Left colon (tissue), 2 donors: ENCODE measurements at places on chromosomes 11 and 22.

DNA sequence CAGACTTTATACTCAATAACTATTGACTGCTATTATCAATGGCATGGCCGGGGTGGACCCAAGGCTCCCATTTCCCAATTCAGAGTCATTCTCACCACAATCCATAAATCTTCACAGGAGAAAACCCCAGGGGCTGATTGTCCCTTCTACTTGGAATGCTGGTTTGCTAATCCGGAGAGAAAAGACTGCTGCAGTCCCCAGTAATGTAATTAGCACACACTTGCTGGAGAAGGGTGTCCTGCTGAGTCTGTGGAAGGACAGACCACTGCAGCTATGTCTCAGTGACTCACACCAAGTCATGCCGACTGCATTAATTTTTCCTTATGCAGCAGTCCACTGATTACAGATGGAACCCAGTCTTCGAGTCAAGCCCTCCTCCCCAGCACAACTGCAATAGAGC, 5.9 kb upstream of the ETS1 start:
- no peak for DNase-seq

DNA sequence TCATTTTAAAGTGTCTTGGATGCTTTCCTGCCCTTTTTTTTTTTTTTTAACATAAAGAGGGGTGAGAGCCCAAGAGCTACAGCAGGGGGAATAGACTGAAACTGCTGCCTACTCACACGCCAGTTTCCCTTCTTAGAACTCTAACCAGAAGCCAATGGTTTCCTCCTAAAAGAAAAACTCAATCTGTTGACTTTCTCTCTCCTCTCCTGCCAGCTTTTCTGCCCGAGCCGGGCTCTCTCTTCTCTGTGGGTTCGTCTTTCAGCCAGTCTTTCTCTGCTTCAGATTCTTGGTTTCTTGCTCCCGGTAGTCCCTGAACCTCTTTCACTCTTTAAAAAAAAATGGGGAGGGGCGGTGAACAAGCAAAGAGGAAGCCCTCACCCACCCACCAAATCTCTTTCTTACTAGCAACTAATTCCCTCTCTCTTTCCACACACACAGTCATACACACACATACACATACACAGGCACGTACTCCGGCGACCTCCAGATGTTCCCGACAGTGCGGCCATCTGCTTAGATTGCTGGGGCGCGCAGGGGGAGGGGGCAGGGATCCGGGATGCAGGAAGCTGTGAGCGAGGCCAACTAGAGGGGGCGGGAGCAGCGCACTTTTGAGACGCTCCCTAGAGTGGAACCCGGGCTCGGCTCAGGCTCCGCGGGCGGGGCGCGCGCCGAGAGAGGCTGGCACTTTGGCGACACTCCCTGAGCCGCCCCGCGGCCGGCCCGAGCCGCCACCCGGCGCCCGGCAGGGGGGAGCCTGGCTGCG, 444 bp upstream of the TSKU start:
- DNase-seq = peak; percentile 91

GRCh38 chr11:95593111-95593510, 196.5 kb downstream of the FAM76B start:
- no peak for DNase-seq

DNA sequence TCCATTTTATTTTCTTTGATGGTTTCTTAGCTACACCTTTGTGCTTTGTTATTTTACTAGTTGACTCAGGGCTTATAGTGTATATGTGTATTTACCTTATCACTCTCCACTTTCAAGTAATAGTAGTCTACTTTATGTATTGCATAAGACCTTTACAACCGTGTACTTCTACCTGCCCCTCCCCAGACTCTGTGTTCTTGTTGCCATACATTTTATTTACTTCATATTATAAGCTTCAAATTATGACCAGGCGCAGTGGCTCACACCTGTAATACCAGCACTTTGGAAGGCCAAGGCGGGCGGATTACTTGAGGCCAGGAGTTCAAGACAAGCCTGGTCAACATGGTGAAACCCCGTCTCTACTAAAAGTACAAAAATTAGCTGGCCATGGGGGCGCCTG, 28.2 kb upstream of the CTSD start:
- peak; percentile 33 for DNase-seq

GRCh38 chr22:39520226-39521105, at the start of gene ATF4:
Gene ATF4, plus strand, starts transcription at chr22:39520562. Its CDS starts 884 bp downstream, at chr22:39521446.
- DNase-seq = peak; percentile 89

GRCh38 chr11:7428196-7428595, 57.1 kb upstream of the OLFML1 start:
- no peak for DNase-seq

GRCh38 chr11:35142481-35143075, 3.6 kb downstream of the CD44 start:
- DNase-seq = no peak

DNA sequence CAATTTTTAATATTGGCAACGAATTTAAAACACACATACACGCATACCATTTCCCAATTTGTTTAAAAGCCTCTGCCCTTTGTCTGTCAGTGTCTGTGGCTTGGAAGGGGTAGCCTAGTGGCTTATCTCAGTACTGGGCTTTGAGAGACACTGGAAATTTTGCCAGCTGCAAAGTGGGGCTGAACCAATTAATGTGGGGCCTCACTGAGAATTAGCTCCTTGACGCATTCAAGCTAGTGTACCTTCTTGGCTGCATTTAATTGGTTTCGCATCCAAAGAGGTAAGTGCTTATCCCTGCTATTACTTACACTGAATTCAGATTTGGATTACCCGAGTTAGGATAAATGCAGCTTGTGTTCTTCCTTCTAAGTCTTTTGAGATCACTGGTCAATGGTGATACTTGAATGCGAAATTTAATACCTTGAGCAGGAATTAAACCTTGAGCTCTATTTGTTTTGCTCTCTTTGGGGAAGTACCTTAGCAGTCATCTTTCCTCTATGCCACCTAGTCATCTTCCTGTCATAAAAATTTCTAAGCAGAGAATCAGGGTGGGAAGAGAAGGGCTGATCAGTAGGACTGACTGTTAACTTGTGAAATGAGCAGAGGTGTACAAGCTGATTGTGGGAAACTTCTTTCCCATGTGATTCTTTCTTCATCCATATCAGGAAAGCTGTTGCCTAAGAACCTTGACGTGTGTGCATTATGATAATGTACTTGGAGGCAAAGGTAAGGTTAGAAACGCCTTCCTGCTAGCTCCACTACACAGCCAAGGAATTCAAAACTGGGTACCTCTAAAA, 187.7 kb upstream of the E2F8 start:
- DNase-seq = no peak

GRCh38 chr11:59272771-59273372, 60.1 kb upstream of the MPEG1 start:
- no peak for DNase-seq

GRCh38 chr22:45036154-45036553, 26.3 kb upstream of the PHF21B start:
- no peak for DNase-seq

DNA sequence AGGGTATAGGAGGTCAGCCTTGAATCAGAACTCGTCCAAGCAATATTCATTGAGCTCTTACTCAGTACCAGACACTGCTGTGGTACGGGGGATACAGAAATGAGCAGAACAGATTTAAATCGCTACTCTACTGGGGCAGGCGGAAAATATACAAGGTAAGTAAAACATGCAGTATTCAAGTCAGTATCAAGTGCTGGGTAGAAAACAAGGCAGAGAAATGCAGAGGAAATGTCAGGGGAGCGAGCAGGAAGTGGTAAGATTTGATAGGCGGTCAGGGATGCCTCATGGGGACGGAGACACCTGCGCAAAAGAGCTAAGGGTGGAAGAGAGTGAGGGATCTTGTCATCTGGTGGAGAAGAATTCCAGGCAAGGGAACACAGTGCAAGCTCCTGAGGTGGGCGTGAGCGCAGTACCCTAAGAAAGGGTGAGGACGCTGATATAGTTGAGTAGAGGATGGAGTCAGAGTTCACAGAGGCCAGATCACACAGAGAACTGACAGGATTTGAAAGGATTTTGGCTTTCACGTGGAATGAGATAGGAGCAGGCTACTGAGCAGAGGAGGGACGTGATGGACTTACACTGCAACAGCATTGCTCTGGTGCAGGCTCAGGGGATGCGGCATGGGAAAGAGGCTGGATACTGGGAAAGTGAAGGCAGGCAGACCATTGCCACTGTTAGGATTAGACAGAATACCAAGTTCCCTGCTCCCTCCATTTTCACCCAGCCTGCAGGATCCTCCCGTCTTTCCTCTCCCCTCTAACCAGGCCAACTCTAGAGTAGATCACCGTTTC, 35.8 kb downstream of the SC5D start:
- no peak for DNase-seq

- DNase-seq = no peak
These were observed 235.8 kb upstream of the PITPNB start for GRCh38 chr22:28154861-28155260.

DNA sequence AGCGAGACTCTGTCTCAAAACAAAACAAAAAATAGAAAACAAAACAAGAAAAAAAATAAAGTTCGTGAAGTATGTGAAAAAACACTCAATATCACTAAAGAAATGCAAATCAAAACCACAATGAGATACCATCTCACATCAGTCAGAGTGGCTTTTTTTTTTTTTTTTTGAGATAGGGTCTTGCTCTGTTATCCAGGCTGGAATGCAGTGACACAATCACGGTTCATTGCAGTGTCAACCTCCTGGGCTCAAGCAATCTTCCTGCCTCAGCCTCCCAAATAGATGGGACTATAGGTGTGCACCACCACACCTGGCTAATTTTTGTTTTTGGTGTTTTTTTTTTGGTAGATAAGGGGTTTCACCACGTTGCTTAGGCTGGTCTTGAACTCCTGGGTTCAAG, 37.5 kb downstream of the ATG16L2 start:
- DNase-seq = no peak

DNA sequence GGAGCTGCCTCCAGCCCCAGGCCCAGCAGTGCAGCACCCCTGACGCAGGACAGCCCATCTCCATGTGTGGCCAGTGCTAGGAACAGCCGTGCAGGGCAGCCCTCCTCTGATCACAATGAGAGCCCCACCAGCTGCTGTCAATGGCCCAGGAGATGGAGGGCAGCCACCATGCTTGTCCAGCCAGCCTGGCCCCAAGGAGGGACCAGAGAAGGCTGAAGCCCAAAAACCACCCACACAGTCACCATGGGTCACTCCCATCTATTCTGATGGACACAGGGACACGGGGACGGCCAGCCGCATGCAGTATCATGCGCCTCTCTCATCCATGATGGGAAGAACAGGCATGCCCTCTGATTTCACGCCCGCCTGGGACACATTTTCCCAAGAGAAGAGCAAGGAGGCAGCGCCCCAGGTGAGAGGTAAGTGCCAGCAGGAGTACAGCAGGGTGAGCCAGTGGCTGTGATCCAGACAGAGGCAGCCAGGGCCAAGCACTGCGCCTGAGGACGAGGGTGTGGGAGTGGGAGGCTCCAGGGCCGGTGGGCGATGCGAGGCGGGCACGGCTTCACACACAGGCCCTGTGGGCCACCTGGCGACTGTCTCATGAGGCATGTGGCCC, 33.6 kb upstream of the GNB1L start:
- peak; percentile 8 for DNase-seq

DNA sequence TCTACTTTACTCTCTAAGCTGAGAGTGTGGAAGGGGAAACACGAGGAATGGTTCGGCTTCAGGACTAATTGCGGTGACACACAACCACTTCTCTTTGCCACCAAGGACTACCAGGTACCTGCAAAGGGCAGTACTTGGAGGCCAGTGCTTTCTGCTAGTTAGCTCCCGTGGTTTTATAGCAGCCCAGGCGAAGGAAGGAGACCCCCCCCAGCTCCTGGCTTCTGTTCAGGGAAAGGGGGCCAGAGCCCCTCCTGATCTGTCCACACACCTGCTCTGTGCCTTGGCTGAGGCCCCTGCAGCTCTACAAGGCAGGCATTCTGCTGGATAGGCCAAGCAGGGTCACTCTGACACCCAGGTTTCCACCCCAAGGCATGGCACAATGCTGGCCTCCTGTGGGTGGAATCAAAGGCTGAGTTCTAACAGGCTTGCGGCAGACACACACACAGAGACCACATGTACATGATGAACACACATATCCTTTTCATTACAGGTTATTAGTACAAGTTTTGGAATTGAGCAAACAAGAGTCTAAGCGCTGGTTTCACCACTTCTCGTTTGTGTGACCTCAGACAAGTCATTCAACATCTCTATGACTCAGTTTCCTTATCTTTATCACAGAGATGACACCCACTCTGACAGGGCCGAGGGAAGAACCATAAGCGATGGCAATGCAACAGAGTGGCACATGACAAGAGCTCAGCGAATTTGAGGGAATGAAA, 7.5 kb downstream of the SERPIND1 start:
- no peak for DNase-seq

GRCh38 chr22:37636186-37636948, 3.1 kb upstream of the SH3BP1 start:
- no peak for DNase-seq

DNA sequence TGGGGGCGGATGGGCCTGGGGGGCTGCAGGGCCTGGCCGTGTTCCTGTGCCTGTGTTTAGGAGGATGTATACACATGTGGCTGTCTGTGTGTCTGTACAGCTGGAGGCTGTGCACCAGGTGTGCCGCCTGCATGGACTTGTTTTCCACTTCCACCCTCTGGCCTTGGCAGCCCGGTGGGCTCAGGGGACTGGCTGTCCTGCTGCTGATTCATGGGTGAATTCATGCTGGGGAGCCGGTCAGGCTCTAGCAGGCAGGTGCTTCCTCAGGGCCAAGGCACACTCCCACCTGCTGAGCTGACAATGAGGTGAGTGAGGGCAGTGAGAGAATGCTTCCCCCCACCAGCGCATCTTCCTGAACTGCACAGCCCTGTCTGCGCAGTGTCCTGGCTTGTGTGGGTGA, 88.4 kb downstream of the CCDC81 start:
- no peak for DNase-seq

- no peak for DNase-seq
These were observed 61.2 kb downstream of the GUCY1A2 start for GRCh38 chr11:106957030-106957482.

DNA sequence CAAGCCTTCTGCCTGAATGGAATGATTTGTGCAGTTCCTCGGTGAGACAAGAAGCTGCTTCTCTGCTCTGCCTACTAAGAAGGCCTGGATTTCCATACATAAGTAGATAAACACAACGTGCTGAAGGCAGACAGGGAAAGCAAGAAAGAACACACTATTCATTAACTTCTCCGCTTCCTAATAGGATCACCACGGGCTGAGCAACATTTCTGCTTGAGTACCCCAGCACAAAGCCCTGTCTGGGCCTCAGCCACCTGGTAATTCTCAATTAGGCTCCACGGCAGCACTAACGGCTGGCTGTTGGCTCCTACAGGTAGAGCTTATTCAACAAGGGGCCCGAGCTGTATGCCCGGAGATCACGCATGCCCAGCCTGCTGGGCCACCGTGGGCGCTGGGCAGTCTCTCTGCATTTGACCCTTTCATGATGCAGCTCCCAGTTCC, 1156.6 kb downstream of the TBC1D22A start:
- DNase-seq = no peak

DNA sequence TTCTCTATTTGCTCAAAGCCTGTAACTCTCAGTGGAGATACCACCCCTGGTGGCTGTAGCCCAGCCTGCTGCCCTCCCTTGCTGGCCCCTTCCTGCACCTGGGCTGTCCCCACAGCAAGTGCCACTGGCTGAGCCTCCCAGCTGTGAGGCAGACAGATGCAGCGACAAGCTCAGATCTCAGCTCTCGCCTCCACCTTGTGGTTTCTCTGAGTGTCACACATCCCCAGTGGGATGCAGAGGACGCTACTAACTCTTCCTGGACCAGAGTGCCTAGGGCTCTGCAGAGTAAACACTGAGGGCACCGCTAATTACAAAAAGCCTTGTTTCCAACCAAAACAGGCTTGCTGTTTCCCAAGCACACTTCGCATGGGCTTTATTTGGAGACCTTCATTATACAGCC, 8.9 kb downstream of the YPEL1 start:
- DNase-seq = no peak
